ENCODE measurements at places on chromosomes 4 and X.

- no peak for DNase-seq
These were observed 5.2 kb upstream of the AMBN start for GRCh38 chr4:70586841-70587240.

GRCh38 chr4:159764343-159764952 is 661.6 kb downstream of the RAPGEF2 start:
- DNase-seq, result no peak

DNA sequence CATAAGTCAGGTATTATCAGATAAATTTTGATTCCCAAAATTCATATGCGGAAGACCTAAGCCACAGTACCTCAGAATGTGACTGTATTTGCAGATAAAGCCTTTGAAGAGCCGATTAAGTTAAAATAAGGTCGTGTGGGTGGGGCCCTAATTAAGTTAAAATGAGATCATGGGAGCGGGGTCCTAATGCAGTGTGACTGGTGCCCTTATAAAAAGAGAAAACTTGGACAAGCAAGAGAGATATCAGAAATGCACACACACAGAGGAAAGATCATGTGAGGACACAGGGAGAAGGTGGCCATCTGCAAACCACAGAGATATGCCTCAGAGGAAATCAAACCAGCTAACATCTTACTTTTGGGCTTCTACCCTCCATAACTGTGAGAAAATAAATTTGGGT is 236.1 kb downstream of the FBXO8 start:
- DNase-seq, result no peak

DNA sequence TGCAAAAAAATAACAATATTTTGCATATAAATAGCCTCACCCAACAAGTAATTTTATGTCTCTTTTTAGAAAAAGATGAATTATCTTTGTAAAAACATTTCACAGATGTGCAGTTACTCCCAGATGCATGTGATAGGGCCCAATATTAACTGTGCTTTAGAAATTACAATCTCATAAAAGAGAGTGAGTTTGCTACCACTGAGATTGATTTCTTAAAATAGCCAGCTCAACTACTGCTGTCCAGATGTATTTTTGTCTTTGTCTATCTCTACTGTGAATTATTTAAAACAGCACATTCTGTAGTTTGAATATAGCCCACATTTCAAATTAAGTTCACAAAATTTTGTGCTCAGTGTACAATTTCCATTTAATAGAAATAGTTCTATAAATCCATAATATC is 177.0 kb upstream of the TTC29 start:
- DNase-seq, result no peak

GRCh38 chr4:54516556-54517215 is 141.1 kb upstream of the KIT start:
- no peak for DNase-seq

GRCh38 chr4:176137631-176138030 is 57.8 kb downstream of the SPATA4 start:
- no peak for DNase-seq

GRCh38 chr4:169256101-169256612 is 14.6 kb downstream of the SH3RF1 start:
- no peak for DNase-seq

GRCh38 chrX:22097012-22097694 is 65.0 kb downstream of the PHEX start:
- no peak for DNase-seq

- no peak for DNase-seq
These were observed 110.6 kb downstream of the DTHD1 start for GRCh38 chr4:36392024-36392423.
